Renal cortical epithelial cell (primary cell): ENCODE measurements at places on chromosomes 6 and 20. TPM values are rescaled to one million over a fixed set of nuclear protein-coding genes. Genes with fewer than 3 reads are reported as not detected.

GRCh38 chr20:38211200-38212097 lies 46.4 kb upstream of the TGM2 start:
- DNase-seq = no peak

GRCh38 chr6:122268394-122268793 lies 131.1 kb upstream of the HSF2 start:
- no peak for DNase-seq

DNA sequence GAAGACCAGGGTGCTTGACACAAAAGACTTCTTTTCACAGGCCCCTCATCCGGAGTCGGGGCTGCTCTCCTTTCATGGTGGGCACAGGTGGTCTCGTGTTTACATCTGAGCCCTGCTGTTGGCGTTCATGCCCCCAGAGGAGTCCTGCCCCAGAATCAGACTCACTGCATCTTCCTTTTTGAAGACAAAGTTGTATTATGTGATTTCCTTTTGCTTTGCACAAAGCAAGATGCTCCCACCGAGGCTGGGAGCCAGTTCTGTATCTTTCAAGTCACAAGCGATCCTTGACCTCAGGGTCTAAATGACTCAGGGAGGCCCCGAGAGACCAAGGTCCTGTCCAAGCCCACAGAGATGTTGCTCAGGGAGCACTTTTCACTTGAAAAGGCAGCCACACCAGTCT lies 330.5 kb downstream of the THBS2 start:
- DNase-seq = no peak

GRCh38 chr6:150235218-150235617 lies 92.4 kb downstream of the PPP1R14C start:
- DNase-seq = no peak

- DNase-seq = peak; percentile 82
These were observed 254.5 kb downstream of the TMEM242 start for GRCh38 chr6:157068691-157069324.

DNA sequence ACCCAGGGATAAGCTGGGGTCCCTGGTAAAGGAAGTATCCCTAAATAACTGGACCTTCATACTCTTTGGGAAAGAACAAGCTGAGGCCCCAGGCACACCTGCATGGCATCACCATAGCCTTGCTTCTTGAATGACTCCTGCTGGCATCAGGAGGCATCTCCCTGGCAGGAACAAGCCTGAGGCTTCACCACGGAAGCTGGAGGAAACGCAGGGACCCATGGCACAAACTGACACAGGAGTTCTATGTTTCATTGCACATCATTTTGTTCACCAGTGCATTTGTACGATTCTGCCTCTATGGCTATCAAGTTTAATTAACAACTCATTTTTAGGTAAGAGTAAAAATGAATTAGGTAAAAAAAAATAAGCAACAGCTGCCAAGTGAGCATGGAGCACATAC lies 619 bp upstream of the PDE7B start:
- peak; percentile 42 for DNase-seq

DNA sequence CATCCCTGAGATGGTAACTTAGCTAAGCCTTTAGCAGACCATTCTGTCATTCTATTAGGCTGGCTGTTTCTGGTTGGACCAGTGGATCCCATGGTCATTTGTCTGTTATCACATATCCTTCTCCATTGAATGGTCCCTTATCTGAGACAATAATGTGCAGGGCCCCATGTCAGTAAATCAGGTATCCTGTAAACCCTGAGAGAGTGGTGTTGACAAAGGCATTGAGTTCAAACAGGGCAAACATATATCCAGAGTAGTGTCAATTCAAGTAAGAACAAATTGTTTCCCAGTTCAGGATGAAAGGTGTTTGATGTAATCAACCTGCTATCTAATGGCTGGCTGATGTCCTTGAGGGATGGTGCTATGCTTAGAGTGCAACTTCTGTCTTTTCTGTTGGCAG lies 126.2 kb downstream of the LINC00237 start:
- DNase-seq = no peak

DNA sequence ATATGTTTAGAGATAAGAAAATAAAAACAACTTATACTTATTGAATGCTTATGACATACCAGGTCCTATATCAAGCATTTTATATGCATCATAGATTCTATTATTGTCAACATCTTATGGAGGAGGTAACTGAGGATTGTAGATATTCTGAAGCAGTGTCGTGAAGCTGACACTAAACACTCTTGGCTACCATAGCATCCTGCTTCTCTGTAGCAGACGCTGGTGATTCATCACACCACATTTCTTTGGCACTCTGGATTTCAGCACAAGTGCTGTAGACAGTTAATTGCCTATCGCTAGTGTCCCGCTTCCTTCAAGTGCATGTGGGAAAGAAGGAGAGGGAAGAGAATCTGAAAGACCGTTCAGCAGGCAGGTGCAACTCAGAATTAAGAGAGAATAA lies 317.1 kb downstream of the PLCB1 start:
- DNase-seq = no peak

The C20orf144 gene
- total RNA-seq = 0.35 TPM in 1 of 2 replicates, not detected in the other

The ZSWIM1 gene
- 3.6 and 6.9 TPM in 2 replicates for total RNA-seq

The CYP39A1 gene
- 0.69 and 5.2 TPM in 2 replicates for total RNA-seq

The HSPA12B gene
- 0.17 TPM in 1 of 2 replicates, not detected in the other for total RNA-seq

The BIRC7 gene
- total RNA-seq = 0.15 TPM in 1 of 2 replicates, not detected in the other

The RSPO3 gene
- 0.17 and 0.55 TPM in 2 replicates for total RNA-seq

The GNMT gene
- 0.20 TPM in 1 of 2 replicates, not detected in the other for total RNA-seq

The F13A1 gene
- 0.05 TPM in 1 of 2 replicates, not detected in the other for total RNA-seq
